Hepatocyte (in vitro differentiated cells): ENCODE measurements at places on chromosomes 2 and 18.

DNA sequence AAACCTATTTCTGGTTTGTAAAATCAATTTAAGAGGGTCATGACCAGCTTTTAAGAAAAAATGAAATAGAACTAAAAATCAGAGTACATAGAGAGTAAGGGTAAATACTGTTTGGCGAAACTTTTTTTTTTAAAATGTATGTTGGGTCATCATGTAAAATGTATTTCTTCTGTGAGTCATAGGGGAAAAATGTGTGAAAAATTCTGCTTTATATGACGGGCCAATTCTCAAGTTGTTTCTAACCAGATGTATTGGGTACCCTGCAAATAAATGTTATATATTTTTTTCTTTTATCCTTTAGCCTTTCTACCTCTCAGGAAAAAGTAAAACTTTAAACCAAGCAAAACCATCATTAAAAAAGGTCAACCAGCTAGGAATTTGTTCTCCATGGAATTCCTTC is 13.9 kb downstream of the AFTPH start:
- DNase-seq, result no peak
- no peaks in the 10 kb centered on the region for H3K36me3 ChIP-seq
- no peak overlapping the region for H3K27ac ChIP-seq
- no peaks in the 10 kb centered on the region for H3K27me3 ChIP-seq
- no peak overlapping the region for H3K4me3 ChIP-seq
- peaks cover 12% of the 10 kb centered on the region for H3K4me1 ChIP-seq

DNA sequence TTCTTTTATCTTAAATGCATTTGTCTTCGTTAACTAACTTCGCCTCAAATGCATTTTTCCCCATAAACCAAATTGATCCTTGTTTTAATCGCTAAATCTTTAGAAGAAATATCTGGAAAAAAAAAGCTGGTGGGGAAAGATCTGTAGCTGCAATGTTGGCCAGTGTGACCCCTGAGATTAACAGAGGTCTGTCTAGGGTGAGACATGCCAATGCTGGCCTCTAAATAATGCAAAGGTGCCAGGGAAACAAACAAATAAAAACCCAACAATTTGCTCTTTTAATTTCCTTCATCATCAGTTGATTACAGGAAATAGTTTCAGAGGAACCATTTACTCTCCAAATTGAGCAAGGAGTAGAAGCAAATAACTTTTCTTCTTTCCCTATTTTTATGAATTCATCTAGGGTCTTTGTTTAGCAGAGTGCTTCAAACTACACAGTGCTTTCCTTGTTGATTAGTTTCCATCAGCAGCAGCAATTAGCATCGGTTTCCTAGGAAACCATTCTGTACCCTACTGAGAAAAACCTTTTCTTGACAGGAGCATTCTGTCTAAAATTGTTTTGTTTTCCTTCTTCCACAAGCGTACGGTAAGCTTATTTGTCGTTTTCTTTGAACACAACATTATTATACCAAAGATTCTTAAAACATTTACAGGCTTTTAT is 100.5 kb upstream of the UNC80 start:
- H3K27ac ChIP-seq, result no peak overlapping the region
- H3K36me3 ChIP-seq, result no peaks in the 10 kb centered on the region
- no peaks in the 10 kb centered on the region for H3K27me3 ChIP-seq
- H3K4me3 ChIP-seq, result no peak overlapping the region

DNA sequence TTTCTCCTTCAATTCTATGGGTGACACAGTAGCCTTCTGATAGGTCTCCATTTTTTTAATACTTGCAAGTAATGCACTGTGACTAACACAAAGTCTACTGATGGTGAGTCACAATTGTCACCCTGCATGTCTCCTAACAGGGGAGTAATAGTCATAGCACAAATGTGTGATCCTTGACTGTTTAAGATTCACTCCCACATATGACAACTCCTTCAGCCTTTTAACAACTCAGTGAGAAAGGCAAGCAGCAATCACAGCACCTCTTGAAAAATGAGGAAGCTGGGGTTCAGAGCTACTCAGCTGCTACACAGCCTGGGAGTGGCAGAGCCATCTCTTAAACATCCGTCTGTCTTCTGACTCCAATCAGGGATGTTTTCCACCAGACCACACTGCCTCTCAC is 63.8 kb downstream of the EHD3 start:
- no peaks in the 10 kb centered on the region for H3K36me3 ChIP-seq
- H3K27me3 ChIP-seq, result no peaks in the 10 kb centered on the region
- DNase-seq, result no peak
- H3K4me3 ChIP-seq, result no peak overlapping the region
- no peak overlapping the region for H3K27ac ChIP-seq

DNA sequence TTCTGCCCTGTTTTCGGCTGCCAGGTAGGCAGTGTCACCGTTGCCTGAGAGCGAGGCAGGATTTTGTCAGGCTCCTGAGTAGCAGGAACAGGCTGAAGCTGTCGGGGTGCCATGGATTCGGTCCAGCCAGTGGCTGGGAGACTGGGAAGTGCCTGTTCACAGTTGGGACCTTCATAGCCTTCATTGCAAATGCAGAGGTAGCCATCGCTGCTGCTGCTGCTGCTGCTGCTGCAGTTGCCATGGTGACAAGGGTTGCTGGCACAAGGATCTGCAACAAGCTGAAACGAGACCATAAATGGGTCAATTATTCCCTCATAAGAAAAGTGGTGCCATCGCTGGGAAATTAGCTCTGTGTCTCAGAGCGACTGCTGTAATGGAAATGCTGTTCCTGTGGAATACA is 122.7 kb downstream of the DNER start:
- peaks cover 3% of the 10 kb centered on the region for H3K4me1 ChIP-seq
- H3K27me3 ChIP-seq, result no peaks in the 10 kb centered on the region
- H3K27ac ChIP-seq, result no peak overlapping the region
- no peak overlapping the region for H3K4me3 ChIP-seq

GRCh38 chr2:96157649-96158553 is 12.7 kb upstream of the DUSP2 start:
- H3K4me1 ChIP-seq, result no peaks in the 10 kb centered on the region
- H3K27me3 ChIP-seq, result no peaks in the 10 kb centered on the region
- no peak for DNase-seq
- no peaks in the 10 kb centered on the region for H3K36me3 ChIP-seq

DNA sequence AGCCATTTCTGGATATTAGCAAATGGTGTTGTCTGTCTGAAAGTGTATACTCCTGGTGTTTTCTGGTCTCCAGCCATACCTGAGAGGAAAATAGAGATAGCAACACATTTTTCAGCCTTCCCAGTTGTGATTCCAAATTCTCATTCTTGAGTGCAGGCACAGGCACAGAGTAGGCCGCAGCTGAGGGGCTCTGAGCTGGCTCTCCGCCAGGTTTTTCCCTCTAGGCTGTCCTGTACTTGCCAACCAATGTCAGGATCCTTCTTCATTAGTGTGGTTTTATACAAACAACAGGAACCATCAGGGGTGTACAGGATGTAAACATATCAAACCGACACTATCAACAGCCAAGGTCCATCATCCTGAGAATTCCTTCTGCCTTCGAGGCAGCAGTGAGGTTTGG is 1733.6 kb upstream of the CELF4 start:
- H3K27me3 ChIP-seq, result no peaks in the 10 kb centered on the region
- no peaks in the 10 kb centered on the region for H3K4me1 ChIP-seq
- H3K36me3 ChIP-seq, result no peaks in the 10 kb centered on the region
- no peak for DNase-seq

DNA sequence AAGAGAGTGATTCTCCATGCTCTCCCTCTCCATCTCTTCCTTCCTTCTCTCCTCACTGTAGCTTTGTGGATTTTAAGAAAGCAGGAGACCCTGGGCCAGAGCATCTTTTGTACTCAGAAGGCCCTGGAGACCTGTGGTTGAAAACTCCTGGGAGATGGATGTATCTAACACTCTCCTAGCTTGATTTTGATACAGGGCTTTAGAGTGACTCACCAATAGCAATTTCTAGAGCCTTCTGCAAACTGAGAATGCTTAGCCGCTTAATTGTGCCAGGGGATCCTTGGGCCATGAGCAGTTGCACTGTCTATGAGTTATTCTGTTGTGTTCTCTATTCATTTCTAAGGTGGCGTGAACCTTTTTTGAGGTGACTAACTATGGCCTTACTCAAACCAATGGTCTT is 17.7 kb downstream of the HOXD1 start:
- H3K36me3 ChIP-seq, result no peaks in the 10 kb centered on the region
- H3K27me3 ChIP-seq, result peaks cover 28% of the 10 kb centered on the region
- H3K4me3 ChIP-seq, result no peak overlapping the region
- no peaks in the 10 kb centered on the region for H3K4me1 ChIP-seq

DNA sequence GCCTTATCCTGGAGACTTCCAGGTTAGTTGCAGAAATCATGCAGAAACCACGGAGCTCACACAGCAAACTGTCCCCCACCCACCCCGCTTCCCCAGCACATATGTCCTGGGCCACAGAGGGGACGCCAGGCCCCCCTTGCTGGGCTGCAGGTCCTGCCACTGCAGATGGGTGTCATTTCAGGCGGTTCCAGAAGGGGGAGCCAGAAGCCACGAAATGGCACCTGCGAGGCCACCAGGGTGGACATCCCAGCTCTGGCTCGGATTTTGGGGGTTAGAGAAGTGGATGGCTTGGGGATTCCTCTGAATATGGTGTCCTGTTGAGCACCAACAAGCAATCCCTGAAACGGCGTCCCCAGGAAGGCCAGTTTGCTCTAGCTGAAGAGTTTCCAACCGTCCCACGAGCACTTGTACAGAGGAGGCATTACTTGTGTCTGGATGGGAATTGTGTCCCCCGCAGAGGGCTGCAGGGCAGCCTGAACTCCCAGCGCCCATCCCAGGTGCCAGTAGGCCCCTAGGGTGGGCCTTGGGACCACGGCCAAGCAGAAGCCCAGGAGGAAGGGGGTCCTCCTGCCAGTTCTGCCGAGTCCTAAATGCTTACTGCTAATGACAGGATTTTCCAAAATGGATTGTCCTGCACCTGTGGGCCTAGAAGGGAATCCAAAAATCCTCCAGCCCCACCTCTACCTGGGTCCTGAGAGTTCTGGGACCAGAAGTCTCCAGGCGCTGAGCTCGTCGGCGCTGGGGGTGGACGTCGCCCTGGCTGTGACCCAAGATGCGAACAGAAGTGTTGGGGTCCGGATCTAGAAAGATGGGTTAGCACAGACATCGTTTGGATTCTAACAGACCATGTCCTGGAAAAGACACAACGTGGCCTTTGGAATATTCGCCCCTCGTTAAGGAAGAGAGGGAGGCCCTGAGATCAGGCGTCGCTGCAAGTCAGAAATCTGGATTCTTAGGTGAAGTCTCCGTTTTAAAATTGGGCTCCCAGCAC is 14.6 kb upstream of the NFATC1 start:
- no peaks in the 10 kb centered on the region for H3K36me3 ChIP-seq
- DNase-seq, result peak; percentile 79
- H3K4me1 ChIP-seq, result no peaks in the 10 kb centered on the region
- no peaks in the 10 kb centered on the region for H3K27me3 ChIP-seq
- H3K4me3 ChIP-seq, result no peak overlapping the region
- no peak overlapping the region for H3K27ac ChIP-seq

- no peak for DNase-seq
- no peak overlapping the region for H3K27ac ChIP-seq
- H3K4me3 ChIP-seq, result no peak overlapping the region
- no peaks in the 10 kb centered on the region for H3K27me3 ChIP-seq
- H3K36me3 ChIP-seq, result no peaks in the 10 kb centered on the region
These were observed 427.7 kb downstream of the NBAS start for GRCh38 chr2:15133461-15133860.

DNA sequence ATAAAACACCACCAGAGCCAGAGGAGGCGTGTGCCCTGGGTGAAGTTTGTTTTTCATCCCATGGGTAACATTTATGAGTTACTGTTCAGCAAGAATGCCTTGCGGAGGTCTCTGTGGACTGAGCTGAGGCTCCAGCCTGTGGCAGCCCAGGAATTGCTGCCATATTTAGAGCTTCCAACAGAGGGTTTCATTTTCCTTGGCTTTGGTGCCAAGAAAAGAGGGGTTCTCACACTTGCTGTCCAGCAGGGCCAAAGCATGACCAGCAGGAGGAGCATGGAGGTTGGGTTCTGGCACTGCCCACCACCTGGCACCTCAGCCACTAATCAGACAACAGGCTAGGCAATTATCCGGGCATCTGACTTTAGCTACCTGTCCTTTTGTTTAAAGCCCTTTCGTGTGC is 36.7 kb downstream of the EPAS1 start:
- no peak for DNase-seq
- no peaks in the 10 kb centered on the region for H3K27me3 ChIP-seq
- H3K4me1 ChIP-seq, result peaks cover 73% of the 10 kb centered on the region
- H3K36me3 ChIP-seq, result no peaks in the 10 kb centered on the region
- no peak overlapping the region for H3K4me3 ChIP-seq

DNA sequence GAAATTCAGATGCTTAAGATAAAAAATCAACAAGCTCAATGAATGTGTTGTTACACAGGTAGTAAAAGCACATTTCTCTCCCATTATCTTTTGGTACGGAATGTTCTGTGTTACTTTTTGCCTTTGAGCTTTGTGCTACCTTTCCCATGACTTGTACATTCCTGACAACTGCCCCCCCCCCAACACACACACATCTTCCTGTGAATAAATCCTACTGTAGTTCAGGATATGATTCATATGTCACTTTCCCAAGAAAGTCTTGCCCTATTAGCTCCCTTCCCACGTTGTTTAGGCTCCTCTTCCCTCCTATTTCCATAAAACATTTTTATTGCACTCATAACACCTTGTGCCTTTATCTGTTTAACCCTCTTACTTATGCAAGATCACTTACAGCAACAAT is 442.6 kb upstream of the LRATD1 start:
- peak overlapping the region; percentile 15 for H3K27ac ChIP-seq
- H3K36me3 ChIP-seq, result no peaks in the 10 kb centered on the region
- no peaks in the 10 kb centered on the region for H3K4me1 ChIP-seq
- no peak overlapping the region for H3K4me3 ChIP-seq
- H3K27me3 ChIP-seq, result no peaks in the 10 kb centered on the region

GRCh38 chr2:51158251-51158650 is 126.3 kb upstream of the NRXN1 start:
- H3K36me3 ChIP-seq, result peaks cover 3% of the 10 kb centered on the region
- no peaks in the 10 kb centered on the region for H3K27me3 ChIP-seq
- no peak overlapping the region for H3K27ac ChIP-seq
- no peak for DNase-seq
- no peak overlapping the region for H3K4me3 ChIP-seq

- no peaks in the 10 kb centered on the region for H3K36me3 ChIP-seq
- H3K27me3 ChIP-seq, result no peaks in the 10 kb centered on the region
These were observed 338.2 kb downstream of the EIPR1 start for GRCh38 chr2:3039188-3040065.

- no peaks in the 10 kb centered on the region for H3K27me3 ChIP-seq
- H3K4me3 ChIP-seq, result no peak overlapping the region
- H3K36me3 ChIP-seq, result no peaks in the 10 kb centered on the region
- no peak overlapping the region for H3K27ac ChIP-seq
- DNase-seq, result no peak
- peaks cover 7% of the 10 kb centered on the region for H3K4me1 ChIP-seq
These were observed 32.1 kb upstream of the SPAG16 start for GRCh38 chr2:213252206-213252605.

DNA sequence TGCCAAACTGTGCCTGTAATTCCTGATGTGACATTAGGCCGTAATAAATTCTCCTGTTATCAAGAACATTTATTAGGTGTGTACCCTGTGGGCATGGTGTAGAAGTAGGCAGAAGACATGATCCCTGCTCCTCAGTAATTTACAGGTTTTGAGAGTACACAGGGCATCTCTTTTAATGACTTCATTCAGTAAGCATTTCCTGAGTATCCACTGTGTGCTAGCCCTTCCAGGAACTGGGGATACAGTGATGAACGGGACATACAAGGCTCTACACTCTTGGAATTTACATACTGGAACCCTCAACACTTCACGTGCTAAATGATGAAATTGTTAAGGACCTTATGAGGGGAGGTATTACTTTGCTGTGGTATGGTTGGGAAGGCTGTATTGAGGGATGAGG is 30.2 kb downstream of the DIS3L2 start:
- no peaks in the 10 kb centered on the region for H3K4me1 ChIP-seq
- H3K27me3 ChIP-seq, result no peaks in the 10 kb centered on the region
- no peak overlapping the region for H3K4me3 ChIP-seq
- no peak overlapping the region for H3K27ac ChIP-seq
- no peaks in the 10 kb centered on the region for H3K36me3 ChIP-seq
- DNase-seq, result no peak
